ENCODE measurements at places on chromosomes 7 and 10. TPM values are rescaled to one million over a fixed set of nuclear protein-coding genes. Genes with fewer than 3 reads are reported as not detected.

The TAS2R3 gene
- 0.94 TPM for total RNA-seq

DNA sequence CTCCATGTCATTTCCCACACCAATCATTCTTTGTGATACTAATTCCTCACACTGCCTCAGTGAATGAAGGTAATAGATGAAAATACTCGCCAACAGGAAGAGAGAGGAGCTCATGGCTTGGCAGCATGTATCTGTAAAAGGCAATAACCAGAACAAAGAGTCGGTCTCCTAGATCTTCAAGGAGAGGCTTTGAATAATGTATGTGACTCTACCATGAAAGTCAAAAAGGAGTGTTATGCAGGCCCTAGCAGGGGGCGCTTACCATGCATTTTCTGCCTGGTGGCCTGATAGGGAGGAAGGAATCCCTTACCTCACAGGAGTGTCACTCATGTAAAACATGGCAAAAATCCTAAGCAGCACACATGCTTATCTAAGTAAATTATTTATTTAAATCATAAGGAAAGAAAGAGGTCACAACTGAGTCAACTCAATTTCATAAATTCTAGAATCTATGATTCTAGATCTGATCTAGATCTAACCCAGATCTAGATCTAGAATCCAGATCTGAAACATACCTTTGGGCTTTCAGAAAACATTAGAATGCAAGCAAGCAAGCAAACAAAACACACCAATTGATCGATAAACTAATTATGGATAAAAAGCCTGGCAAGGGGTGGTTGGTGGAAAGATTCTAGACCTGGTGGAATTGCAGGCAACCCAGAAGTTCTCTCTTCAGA is 226.3 kb upstream of the KLF6 start:
- no peak for DNase-seq

DNA sequence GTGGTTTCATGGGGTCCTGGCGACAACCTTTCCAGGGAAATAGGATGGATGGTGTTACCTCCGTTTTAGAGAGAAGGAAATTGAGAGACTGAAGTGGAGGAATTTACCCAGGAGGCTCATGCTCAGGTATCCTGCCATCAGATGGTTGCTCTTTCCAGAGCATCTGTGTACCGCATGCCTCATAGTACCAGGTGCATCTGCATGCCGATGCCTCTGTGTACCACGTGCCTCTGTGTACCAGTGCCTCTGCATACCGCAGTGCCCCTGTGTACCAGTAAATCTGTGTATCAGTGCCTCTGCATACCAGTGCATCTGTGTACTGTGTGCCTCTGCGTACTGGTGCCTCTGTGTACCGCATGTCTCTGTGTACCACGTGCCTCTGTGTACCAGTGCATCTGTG is 3.2 kb downstream of the VWA2 start:
- DNase-seq = no peak

DNA sequence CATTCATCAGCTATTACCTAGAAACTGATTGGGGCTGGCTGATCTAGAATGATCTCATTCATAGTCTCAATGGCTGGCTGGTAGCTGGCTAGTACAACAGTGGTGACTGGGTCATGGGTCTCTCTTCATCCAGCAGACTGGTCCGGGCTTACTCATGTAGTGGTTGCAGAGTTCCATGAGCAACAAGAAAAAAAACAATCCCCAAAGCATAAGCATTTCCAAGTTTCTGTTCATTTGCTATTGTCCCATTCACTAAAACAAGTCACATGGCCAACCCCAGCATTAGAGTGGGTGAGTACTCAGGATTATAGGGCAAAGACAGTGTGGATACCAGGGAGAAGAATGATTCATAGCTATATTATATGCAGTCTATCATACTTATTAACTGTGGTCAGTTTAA is 85.2 kb upstream of the SEMA3C start:
- no peak for DNase-seq

- no peak for DNase-seq
Measured at GRCh38 chr7:135178364-135178763, 7.9 kb upstream of the CYREN start.

DNA sequence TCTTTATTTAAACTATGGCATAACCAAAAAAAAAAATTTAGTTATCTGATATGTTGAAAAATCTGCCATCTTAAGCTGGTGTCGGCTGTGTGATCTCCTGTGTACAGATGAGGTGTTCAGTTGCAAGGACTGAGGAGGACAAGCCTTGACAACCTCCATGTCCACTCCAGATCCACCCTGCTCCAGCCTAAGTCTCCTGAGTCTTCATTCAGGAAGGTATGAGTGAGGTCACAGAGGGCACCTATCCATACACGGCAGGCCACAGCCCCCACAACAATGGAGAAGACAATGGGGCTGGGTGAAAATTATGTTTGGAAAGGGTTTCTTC is 16.1 kb downstream of the TARP start:
- no peak for DNase-seq

- DNase-seq = no peak
Measured at GRCh38 chr10:61283481-61284221, 169.5 kb downstream of the TMEM26 start.

GRCh38 chr10:70090951-70091350 is 38.3 kb downstream of the MACROH2A2 start:
- no peak for DNase-seq

DNA sequence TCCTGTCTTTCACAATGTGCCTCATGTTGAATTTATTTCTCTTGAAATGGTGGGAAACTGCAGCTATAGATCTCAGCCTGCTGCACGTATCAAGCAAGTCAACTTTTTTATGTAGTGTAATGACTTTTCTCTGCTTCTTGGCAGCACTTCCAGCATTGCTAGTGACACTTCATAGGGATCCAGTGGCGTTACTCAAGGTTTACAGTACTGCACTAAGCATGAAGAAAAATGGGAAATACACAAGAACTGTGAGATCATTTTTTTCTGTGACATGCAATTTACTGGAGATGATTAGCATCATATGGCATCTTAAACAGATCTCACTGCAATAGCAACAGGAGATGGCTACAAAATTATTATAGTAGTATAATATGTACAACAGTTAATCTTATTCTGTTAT is 90.9 kb downstream of the POLR1F start:
- DNase-seq = no peak

DNA sequence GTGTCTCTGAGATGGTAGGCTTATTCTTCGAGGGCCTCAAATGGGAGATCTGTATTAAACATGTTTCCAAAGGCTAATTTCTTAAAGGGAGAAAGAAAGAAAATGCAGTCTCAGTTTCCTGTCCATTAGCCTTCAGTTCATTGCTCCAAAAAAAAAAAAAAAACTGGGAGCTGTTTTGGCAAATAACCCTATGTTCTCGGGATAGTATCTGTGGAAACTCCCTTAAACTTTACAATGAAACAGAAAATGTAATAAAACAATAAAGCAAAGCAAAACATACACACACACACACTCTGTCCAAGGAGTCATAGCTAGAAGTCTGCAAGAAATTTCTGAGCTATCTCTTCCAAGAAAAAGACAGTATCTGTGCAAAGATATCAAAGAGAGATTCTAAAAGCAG is 172.5 kb upstream of the CELF2 start:
- no peak for DNase-seq

GRCh38 chr7:76318488-76319353 is 16.2 kb downstream of the HSPB1 start:
- peak; percentile 90 for DNase-seq

DNA sequence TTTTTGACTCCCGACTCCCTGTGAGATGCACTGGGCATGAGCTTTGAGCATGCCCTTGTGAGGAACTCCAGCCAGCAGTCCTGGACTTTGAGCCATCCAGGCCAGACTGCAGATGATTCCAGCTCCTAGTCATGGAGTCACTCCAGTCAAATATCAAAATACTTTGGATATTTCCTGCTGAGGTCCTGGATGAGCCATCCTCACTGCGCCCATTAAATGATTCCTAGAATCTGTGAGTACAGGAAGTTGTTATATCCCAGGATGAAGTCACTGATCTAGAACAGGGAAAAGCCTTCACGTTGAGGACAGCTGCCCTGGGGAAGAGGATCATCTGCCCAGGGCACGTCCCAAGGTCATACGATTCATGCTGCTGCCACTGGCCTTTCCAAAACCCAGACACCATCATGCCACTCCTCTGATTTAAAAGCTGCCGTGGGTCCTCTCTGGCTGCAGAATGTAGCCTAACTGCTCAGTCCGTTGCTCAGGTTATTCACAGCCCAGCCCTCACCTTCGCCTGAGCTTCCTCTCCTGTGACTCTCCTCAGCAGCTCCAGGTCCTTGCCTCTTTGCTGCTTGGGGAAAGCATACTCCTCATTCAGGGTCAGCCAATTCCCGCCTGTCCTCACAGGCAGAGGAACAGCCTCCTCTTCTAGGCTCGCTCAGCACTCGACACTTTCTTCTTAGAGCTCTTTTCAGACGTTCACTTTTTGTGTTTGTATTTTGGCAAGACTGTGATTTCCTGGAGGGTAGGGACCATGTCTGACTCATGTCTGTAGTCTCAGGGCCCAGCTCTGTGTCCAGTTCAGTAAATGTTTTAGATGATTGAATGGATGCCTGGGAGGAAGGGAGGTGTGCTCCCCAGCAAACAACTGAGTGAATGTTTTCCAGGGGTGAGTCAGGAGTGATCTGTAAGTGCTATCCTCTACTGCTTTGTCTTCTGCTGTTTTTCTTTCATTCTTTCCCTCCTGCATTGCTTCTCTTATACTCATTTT is 157.8 kb downstream of the SNX10 start:
- no peak for DNase-seq

Measured in activated CD8-positive, alpha-beta T cell treated with anti-CD3 and anti-CD28 coated beads for 36 hours (primary cell).